ENCODE measurements at places on chromosomes 7 and 10. TPM values are rescaled to one million over a fixed set of nuclear protein-coding genes. Genes with fewer than 3 reads are reported as not detected.

Gene DNAJC12
- total RNA-seq = 0.20 TPM

Gene PRSS58
- not detected for total RNA-seq

Gene MPP7
- total RNA-seq = 3.1 TPM

Gene SFMBT2
- 0.12 TPM for total RNA-seq

Gene SIRT1
- 12.4 TPM for total RNA-seq

DNA sequence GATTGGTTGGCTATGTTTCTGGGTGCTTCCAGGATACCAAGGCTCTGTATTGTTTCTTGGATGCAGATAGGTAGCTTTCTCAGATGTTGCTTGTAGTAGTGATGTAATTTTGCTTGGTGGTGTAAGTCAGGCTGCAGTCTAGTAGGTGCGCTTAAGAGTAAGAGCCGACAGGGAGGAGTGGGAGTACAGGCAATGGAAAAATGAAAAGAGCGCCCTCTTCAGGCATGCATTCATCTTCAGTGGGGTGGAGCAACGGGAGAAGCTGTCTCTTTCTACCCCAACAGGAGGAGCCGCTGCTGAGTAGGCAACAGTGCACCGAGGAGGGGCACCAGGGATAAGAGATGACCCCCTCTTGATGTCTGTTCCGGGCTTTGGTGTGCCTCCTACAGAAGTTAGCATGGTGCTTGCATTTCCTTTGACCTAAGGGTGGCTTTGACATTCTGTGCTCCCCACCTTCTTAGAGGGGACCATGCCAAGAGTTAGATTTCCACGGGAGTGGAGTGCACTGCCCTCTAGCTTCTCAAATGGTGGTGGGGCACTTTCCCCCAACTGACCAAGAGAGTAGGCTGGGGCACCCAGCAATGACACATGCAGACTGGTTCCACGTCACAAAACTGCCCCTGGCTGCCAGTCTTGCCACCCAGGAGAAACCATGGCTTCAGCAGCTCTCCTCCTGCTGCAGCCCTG is 56.1 kb downstream of the ZNF783 start:
- DNase-seq = no peak

DNA sequence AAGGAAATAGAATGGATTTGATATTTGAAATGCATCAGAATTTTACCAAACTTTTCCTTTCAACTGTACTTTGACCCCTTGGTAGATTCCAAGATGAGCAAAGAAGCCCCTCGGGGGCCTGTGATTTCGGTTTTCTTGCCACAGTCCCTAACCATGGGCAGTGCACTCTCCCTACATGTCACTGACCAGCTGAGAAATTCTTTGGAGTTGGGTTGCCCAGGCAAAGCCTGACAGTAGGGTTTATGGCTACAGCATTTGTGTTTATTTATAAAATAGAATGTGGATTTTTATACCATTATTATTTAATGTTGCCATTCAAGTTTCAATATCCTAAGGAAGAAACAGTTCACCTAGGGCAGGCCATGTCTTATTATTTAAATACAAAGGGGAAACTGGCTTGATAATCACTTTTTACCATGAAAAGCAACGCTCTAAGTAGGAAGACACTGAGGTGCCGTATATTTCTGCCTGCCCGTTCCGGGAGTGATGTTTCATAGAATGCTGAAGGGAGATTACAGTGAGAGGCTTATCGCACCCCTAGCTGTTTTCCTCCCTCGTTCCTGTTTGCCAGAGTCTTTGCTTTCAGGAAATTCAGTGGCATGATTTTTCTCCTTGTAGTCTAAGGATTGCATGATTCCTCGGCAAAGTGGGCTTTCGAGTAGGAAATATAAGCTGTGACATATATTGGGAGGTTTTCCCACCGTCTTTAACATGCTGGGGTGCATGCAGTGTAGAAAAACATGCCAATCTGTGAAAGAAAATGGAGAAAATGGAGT is 35.8 kb downstream of the WIPF3 start:
- DNase-seq = no peak

DNA sequence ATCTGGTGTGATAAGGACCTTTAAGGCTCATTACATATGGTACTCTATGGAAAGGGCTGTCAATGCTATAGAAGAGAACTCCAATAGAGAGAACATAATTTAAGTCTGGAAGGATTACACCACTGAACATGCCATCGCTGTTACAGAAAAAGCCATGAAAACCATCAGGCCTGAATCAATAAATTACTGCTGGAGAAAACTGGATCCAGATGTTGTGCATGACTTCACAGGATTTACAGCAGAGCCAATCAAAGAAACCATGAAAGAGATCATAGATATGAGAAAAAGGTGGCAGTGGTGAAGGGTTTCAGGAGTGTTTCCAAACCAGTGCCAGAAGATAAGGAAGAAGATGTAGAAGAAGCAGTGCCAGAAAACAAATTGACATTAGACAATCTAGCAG is 18.9 kb upstream of the GPR22 start:
- no peak for DNase-seq

- DNase-seq = no peak
Measured at GRCh38 chr10:4720463-4720862, 105.5 kb upstream of the AKR1E2 start.

DNA sequence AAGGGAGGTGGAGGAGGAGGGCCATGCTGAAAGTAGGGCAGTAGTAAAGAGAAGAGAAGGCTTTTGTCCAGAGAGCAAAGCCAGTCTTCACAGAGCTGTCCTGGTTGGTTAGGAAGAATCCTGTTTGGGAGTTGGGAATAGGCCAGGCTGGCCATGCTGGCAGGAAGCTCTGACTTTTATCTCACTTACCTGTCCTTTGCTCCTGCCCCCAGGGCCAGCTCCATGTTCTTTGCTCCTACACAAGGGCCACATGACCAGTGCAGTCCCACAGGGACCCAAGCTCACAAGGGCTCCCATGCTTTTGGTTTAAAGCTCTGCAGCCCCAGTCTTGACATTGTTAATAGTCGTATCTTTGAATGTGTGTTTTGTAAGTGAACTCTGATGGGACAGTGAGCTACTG is 161.6 kb upstream of the KMT2E start:
- no peak for DNase-seq

- no peak for DNase-seq
Measured at GRCh38 chr10:22643116-22643515, 71.3 kb downstream of the PIP4K2A start.

Measured in HFFc6 (cell line).